ENCODE measurements at places on chromosomes 5 and 9.

DNA sequence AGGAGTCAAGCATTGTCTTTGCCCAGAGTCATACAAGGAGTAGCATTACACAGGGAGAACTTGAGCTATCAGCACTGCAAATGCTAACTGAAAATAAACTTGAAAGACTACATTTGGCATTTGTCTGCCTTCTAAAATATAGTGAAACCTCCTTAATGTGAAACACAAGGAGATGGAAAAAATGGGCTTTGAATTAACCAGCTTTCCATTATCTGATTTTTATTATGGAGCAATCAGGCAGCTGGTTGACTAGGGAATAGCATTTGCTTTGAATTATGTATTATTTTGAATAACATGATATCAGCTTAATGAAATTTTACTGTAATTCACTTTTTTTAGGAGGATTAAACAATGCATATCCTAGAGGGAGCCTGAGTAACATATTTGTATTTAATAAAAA is 130.8 kb downstream of the GDNF start:
- no peak for DNase-seq

DNA sequence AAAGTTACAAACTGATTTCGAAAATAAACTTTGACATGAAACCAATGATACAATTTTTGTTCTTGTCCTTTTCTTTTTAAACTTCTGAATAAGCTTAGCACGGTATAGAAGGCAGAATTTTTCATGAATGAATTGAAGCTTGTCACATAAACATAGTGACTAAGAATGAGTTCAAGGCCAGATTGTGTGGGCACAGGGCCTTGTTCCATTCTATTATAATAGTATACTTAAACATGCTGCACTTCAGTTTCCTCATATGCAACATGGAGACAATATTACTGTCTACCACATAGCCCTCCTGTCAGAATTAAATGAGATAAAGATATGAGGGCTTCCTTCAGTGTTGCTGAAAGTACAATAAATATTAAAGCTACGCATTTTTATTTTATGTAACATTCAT is 204.2 kb upstream of the HAPLN1 start:
- DNase-seq = no peak

- no peak for DNase-seq
Measured at GRCh38 chr9:91789941-91790340, 160.1 kb downstream of the ROR2 start.

DNA sequence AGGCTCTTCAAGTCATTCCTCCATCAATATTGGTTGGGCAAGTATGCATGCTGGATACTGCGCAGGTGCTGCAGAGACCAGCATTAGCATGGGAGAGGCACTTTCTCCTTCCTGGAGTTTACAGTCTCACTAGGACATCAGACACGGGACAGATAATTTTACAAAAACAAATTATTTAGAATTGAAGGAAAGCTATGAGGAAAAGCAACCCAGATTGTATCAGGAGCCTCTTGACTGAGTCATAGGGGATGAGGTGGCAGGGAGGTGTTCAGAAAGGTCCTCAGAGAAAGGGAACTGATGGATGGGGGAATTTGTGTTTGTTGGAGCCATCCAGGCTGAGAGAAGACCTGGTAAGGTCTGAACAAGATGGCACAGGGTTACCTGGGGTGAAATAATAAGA is 24.5 kb upstream of the RAB14 start:
- DNase-seq = no peak

GRCh38 chr5:18534119-18534518 is 899.9 kb downstream of the TAF11L14 start:
- DNase-seq = no peak

DNA sequence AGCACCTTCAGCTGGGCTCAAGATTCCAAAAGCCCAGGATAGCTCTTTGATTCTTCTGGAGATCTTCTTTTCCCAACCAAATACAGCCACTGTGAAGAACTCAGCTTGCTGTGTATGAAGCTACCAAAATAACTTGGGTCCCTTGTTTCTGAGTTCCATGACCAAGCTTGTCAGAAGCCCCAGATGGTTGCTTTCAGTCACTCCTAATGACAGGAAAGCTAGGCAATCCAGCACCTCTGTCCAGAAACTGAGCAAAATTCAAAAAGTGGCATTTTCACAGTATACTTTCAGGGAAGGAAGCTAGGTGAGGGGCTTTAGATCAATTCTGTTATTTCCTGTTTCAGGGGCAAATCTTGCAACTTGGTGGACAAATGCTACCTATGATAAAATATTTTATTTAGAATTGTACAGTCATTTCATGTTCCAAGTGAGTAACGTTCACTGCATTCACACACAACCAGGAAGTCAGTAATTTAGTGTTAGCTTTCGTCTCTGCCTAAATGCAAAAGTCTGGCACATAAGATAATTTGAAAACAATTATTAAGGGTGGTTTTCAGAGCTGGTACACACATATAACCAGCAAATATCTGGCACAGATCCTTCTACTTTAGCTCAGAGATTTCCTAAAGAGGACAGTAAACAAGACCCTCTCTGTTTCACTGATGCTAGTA is 330.1 kb downstream of the GLIS3 start:
- no peak for DNase-seq

DNA sequence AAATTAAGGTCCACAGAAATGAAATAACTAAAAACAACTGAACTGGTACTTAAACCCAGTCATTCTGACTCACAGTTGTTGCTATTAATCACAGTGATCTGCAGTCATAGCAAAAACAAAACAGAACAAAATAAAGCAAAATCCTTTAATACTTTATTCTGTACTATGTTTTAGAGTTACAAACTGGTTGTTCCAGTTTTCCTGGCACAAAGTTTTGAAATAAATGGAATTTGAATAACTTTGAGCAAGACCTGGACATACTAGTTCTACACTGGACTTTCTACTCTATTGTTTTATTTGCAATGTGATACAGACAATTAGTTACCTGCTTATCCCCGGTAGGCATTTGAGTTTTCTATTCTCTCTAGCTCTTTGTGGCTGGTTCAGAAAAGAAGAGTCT is 147.9 kb downstream of the DMRT2 start:
- no peak for DNase-seq

DNA sequence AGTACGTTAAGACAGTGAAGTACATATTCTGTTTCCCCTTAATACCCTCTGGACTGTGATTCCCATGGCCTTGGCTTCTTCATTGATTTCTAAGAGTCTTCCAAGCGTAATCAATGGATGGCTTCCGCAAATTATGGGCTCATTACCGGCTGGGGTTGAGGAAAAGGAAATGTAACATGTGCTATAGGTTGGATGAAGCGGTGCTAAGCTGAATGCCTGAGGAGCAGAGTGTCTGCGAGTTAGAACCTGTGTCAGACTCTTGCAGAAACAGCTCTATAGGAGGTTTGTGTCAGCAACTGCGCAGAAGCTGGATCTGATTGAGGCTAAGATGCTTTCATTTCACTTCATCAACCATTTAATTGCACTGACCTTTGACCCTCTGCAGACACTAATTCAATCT is 114.3 kb upstream of the CDH18 start:
- peak; percentile 55 for DNase-seq

DNA sequence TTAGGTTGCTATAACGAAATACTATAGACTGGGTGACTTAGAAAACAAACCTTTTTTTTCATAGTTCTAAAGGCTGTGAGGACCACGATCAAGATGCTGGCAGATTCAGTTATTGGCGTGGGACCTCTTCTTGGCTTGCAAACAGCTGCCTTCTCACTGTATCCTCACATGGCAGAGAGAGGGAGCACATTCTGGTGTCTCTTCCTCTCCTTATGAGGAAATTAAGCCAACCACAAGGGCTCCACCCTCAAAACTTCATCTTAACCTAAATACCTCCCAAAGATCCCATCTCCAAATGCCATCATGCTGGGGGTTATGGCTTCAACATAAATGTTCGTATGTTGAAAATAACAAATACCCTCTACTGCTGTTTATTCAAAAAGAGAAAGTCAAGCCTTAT is 197.1 kb downstream of the CEMIP2 start:
- DNase-seq = no peak

DNA sequence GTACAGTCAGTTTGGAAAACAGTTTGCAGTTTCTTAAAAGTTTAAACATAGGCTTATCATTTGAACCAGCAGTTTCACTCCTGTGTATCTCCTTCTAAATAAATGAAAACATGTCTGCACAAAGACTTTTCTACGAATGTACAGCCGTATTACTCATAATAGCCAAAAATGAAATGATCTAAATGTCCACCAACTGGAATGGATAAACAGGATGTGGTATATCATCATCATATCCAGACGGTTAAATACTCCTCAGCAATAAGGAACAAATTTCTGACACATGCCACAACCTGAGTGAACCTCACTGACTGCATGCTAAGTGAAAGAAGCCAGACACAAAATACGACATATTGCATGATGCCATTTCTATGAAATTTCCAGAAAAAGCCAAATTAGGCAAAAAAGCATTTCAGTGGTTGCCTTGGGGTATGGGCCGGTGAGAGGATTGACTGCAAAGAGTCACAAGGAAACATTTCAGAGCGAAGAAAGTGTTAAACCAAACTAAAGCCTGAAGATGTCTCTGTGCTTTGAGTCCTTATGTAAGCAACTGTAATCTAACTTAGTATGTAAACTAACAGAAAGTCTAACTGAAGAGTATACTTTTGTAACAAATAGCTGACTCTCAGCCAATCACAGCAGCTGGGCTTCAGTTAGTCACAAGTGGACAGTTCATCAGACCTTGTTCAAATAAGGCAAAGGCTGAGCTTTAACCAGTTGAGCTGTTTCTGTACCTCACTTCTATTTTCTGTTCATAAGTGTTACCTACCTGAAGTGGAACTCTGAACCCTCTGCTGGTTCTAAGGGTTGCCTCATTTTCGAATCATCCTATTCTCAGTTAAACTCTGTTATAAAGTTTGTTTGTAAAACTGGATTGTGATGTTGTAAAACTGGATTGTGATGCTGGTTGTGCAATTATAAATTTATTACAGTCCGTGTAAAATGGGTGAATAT is 65.2 kb downstream of the TRIO start:
- no peak for DNase-seq

GRCh38 chr5:79474367-79475151 is 39.4 kb downstream of the HOMER1 start:
- DNase-seq = no peak

- DNase-seq = no peak
Measured at GRCh38 chr9:19385786-19386501, 5.9 kb upstream of the RPS6 start.

DNA sequence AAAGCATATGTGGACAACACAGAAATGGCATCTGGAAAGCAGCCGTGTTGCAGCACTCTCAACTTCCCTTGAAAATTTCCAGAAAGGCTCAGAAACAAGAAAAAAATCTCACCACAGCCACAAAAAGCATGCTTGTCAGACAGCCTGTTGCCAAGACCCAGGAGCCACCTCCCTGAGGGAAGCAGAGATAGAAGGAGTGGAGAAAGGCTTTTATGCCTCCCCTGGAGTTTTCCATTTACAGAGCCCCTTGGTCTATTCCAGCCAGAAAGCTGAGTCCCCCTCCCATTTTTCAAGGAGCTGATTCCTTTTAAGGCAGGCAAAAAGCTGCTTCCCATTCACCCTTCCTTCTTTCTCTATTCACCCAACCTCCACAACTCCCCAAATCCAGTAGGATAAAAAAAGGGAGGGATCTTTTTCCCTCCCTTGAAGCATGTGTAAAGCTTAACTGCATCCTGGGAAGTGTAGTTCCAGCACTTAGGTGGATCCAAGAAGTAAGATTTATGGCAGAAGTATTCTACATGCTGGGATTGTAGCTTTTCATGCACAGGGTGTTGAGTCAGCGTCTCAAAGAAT is 37.1 kb upstream of the PALM2AKAP2 start:
- DNase-seq = no peak

DNA sequence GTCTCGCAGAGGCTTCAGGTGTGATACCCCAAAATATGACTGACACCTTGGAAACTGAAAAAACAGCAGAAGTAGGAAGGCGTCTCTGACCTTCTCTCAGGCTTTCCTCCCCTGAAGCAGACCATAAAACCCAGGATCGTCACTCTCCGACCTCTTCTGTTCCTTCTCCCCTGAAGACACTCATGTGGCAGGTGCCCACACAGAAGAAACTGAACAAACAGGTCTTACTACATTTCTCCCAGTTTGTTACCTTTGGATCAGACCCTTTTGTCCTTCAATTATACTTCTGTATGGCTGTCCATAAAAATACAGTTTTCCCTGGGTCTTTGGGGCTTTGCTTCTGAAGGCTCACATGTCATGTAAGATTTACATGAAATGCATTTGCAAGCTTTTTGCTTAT is 10.3 kb upstream of the PRUNE2 start:
- no peak for DNase-seq

DNA sequence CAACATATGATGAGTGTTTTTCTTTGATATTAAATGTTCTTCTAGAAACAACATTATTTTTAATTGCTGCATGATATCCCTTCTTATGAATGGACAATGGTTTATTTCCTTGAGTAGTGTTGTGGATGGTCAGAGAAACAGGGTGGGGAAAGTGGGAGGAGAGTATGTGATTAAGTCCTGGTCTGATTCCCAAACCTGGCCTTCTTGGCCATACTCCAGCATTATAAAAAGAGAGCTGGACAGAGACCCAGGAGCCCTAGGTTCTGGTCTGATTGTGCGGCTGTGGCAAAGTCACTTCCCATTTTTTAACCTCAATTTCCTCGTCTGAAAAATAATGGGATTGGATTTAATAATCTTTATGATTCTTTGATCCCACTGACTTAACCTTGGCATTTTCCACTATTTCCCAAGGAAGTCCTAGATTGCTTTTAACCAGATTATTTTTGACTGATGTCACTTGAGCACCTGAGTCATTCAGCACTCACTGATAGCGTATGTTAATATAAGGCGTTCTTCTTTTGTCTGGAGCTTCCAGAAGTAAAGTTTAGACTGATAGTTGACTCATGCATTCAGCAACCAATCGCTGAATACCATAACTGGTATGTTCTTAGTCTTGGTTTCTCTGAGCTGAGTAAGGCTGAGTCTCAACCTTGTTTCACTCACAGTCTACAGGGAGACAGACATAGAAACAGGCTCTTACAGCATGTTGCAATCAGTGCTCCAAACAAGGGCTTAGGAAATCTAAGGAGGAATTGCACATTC is 26.2 kb downstream of the OSMR start:
- DNase-seq = no peak

DNA sequence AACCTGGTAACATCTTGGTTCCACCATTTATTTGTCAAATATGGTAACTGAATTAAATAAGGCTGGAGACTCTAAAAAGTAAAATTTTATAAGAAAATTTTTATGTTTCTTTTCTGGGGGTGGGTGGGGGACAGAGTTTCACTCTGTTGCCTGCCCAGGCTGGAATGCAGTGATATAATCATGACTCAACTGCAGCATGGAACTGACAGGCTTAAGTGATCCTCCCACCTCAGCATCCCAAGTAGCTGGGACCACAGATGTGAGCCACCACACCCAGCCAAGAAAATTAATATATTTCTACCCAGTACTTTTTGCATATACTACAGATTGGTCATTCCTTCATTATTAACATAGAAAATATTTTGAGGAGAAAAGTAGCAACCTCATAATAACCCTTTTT is 216.9 kb downstream of the DEPDC1B start:
- DNase-seq = no peak

GRCh38 chr5:154653418-154653763 is 101.8 kb upstream of the LARP1 start:
- DNase-seq = no peak

Measured in spinal cord (tissue), 10 donors.